Activated T-helper 1 cell treated with Interleukin-2 at 50 U/mL for 16 hours (primary cell): ENCODE measurements at places on chromosomes 7 and 10.

DNA sequence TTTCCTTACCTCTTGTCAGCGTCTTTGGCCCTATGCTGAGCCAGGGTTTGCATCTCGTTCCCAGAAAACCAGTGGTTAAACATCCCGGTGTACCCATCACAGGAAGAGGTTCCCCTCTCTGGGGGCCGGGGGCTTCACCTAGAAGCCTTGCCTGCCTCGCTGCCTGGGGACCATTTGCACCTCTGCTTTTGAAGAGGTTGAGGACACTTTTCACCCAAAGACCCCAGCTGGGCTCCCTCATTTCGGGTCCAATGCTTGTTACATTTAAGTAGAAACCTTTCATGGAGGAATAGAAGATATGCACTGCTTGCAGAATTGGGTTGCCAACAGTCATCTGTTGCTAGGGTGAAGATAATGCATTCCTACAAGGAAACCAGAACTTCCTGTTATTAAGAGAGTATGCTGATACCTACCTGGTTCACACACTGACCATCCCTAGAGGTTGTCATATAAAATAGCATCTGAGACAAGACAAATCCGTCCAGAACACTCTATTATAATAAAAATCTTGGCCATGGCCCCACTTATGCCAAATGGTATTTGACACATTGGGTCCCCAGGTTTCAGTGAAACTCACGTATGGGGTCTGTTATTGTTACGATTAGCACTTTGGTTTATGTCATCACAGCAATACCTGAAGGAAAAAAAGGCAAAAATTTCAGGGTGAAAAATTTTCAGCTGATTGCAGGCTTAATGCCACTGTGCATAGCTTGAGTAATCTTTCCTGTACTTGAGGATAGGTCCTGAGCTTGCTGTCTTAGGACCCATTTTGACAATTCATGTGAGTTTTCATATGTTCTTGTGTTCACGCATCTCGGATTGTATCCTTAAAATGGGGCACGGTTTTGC lies 917 bp downstream of the ZNF365 start:
- DNase-seq, result no peak

GRCh38 chr7:68547799-68548198 lies 1050.5 kb upstream of the AUTS2 start:
- DNase-seq, result no peak

- no peak for DNase-seq
Measured at GRCh38 chr7:44148961-44149536, 7.9 kb upstream of the MYL7 start.

GRCh38 chr10:103759100-103759781 lies 96.1 kb downstream of the SH3PXD2A start:
- no peak for DNase-seq
